ENCODE measurements at places on chromosomes 11 and 22.

- no peak for DNase-seq
Measured at GRCh38 chr11:83918476-83918875, 632.3 kb upstream of the CCDC90B start.

DNA sequence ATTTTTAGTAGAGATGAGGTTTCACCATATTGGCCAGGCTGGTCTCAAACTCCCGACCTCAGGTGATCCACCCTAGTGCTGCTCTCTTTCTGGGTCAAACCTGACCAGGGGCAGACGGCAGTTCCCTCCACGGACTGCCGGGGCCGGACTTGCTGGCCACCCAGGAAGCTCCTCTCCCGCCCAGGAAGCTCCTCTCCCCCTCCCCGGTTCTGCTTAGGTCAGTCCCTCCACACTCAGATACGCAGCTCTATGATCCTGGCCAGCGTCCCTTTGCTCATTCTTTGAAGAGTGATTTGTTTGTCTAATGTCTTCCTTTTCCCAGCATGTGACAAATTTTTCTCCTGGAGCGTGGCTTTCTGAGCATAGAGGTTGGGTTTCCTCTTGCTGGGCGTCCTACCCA lies 125.3 kb upstream of the B3GAT1 start:
- no peak for DNase-seq

DNA sequence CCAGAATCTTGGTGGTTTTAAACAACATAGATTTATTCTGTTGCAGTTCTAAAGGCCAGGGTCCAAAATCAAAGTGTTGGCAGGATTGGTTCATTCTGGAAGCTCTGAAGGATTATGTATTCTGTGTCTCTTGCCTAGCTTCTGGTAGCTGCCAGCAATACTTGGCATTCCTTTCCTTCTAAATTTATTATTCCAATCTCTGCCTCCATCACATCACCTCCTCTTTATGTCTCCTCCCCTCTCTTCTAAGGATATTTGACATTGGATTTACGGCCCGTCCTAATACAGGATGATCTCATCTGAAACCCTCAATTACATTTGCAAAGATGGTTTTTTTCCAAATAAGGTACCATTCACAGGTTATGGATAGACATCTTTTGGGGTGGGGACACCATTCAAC lies 186.5 kb downstream of the SBF2 start:
- DNase-seq: no peak

- DNase-seq: no peak
Measured at GRCh38 chr11:47466701-47467250, 17.8 kb upstream of the RAPSN start.

- no peak for DNase-seq
Measured at GRCh38 chr11:121773076-121773475, 320.3 kb upstream of the SORL1-AS1 start.

GRCh38 chr11:19216021-19216420 lies 14.2 kb upstream of the CSRP3 start:
- no peak for DNase-seq
